ENCODE measurements at places on chromosomes 5 and 9.

DNA sequence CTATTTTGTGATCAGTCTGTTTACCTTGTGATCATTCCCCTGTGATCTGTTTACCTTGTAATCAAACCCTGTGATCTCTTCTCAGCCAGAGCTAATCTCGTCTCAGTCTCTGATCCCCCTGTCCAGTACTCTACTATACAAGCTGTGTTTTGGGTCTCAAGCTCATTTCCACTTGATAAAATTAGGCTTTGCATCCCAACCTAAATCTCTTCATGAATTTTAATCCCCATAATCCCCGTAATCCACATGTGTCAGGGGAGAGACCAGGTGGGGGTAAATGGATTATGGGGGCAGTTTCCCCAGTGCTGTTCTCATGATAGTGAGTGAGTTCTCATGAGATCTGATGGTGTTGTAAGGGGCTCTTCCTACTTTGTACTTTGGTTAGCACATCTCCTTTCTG, 157.2 kb downstream of the PRR16 start:
- no peak for DNase-seq

DNA sequence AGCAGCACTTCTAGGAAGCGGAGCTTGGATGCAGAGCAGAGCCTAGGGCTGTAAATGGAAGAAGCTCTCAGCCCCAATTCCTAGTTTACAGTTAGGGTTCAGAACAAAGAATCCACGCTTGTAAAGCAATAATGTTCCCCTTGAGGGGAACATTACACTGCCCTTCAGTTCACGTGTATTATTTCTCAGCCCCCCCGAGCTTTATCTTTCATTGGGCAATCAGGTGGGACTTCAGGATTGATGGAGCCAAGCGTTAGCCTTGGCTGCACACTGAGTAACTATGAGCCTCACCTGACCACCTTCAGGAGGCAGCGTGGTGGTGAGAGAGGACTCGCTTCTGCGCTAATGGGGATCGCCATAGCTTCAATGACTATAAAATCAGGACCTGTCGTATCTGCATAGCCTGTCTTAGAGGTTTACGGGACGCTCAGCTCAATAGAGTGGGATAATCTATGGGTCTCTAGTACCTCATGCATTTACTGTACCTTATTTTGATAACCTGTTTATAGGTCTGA, 157.0 kb upstream of the RASEF start:
- no peak for DNase-seq

GRCh38 chr5:30891660-30892059, 301.8 kb upstream of the CDH6 start:
- DNase-seq = no peak

DNA sequence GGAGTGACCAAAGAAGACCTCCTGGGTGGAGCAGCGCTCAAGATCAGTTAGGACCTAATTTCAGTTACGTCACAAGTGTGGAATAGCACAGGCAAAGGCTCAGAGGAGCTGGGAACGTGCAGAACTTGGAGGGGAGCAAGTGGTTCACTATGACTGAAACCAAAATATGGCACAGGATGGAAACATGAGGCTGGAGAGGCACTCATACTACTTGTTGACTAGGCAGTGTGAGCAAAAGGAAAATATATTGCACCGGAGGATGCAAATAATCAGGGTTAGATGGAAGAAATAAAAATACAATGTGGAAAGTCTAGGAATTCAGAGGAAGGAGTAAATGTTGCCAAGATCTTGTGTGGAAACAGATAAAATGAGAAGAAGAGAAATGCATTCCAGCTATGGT, 148.3 kb downstream of the DCP2 start:
- no peak for DNase-seq

- DNase-seq = no peak
These were observed 191.2 kb downstream of the PAX5 start for GRCh38 chr9:36842560-36843530.

DNA sequence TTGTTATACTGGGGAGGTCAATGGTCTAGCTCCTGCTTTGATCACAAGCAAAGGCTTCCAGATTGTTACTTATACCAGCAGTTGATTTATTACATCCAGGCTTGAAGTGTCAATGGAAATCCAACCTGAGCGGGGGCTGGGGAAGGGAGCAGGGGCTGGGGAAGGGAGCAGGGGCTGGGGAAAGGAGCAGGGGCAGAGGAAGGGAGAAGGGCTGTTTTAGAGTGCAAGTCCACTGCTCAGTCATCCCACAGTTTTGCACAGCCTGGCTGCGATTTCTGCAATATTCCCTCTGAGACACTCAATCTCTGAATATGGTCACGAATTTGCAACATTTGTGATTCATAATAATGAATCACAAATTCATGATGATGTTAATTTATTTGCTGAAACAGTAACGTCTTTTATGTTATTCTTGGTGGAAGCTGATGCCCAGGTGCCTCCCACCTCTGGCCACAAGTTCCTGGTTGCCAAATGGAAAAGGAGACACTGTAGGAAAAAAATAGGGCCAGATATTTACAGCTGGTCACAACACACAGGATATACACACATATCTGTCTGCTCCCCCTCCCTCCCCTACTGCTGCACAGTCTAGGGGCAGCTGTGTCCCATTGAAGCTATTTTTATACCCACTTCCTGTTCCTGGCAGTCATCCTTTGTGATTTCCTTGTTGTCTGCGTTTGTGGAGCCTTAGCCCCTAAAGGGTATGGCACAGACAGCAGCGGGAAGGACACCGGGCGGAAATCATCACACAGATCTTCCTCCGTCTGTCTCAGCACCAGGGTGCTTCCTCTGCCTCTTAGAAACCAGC, 325.1 kb downstream of the GADD45G start:
- no peak for DNase-seq

- DNase-seq = no peak
These were observed 203.8 kb upstream of the DAP start for GRCh38 chr5:10964806-10965205.

DNA sequence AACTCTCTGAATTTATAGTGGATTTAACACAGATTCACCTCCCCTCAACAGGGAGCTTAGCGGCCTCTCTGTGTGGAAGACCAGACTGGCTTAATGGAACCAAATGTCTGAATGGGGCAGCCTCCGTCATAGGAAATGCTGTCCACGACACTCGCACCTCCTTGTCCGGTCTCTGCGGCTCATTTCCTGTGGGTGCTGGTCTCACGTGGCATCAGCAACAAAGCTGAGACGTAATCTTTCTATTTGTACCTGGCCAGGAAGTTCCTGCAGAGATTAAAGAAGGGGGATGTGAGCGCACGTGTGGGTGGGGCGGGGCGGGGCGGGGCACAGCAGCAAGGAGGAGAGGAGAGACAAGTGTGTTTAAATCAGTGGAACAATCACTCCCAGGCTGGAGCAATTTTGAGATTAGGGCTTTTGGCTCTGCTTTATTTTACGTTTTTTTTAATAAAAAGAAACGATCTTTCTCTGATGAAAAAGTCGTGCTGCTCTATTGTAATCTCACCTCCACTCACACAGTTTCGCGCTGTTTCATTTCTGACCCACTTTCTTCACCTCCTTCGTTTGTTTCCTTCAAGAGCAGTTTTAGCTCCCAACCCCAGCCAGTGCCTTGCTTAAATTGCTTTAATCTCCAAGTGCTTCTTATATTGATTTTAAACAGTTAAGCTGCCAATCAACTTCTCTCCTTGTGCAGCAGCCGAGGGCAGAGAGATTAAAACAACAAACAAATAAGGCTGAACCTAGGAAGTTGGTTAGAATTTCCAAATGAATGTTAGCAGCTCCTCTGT, 132.2 kb upstream of the ASTN2 start:
- DNase-seq = no peak

DNA sequence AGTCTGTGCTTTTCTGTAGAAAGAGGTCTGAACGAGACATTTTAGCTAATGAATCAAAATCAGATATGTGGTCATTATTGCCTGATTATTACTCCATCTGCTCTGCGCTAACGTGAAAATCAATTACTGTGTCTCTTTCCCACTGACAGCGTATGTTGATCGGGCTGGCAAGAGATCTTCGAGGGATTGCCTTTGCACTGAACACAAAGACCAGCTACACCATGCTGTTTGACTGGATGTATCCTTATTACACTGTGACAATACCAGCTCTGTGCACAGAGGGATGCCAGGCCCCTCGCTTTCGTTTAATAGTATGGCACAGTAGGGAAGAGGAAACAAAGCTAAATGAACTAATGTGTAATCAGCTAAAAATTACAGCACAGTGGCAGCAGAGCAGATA, 103.7 kb upstream of the TLX3 start:
- no peak for DNase-seq

- no peak for DNase-seq
These were observed 334.4 kb downstream of the KCTD16 start for GRCh38 chr5:144504929-144505577.

DNA sequence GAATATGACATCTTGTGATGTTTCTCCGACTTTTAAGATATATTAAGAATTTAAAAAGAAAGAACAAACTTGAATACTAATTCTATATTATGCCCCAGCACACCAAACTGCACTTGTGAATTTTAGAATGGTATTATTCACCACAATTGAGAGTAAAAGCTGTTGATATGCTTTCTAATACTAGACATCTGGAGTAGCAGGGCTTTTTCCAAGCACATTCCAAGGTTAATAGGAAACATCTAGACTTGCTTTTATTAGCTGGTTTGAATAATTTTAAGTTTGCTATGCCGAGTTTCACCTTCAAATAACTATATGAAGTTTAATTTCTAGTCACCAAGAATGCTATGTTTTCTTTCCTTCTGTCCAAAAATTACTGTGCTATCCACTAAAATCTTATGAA, 13.5 kb downstream of the NREP start:
- DNase-seq = no peak

GRCh38 chr5:15433709-15434108, 66.3 kb upstream of the FBXL7 start:
- no peak for DNase-seq

- no peak for DNase-seq
These were observed 23.4 kb downstream of the GLT6D1 start for GRCh38 chr9:135615666-135616618.

- no peak for DNase-seq
These were observed 176.0 kb downstream of the DAB2IP start for GRCh38 chr9:121827251-121827967.

GRCh38 chr5:130975299-130975698, 189.8 kb downstream of the HINT1 start:
- DNase-seq = no peak

- no peak for DNase-seq
These were observed 52.2 kb upstream of the SPATA31E1 start for GRCh38 chr9:87830446-87830845.

- DNase-seq = no peak
These were observed 267.3 kb downstream of the MLLT3 start for GRCh38 chr9:20355022-20355421.

GRCh38 chr5:95068289-95068910, 216.5 kb downstream of the MCTP1 start:
- DNase-seq = no peak

GRCh38 chr9:118643118-118643517, 726.1 kb downstream of the BRINP1 start:
- DNase-seq = no peak

GRCh38 chr5:153445875-153446579, 44.4 kb upstream of the GRIA1 start:
- no peak for DNase-seq

DNA sequence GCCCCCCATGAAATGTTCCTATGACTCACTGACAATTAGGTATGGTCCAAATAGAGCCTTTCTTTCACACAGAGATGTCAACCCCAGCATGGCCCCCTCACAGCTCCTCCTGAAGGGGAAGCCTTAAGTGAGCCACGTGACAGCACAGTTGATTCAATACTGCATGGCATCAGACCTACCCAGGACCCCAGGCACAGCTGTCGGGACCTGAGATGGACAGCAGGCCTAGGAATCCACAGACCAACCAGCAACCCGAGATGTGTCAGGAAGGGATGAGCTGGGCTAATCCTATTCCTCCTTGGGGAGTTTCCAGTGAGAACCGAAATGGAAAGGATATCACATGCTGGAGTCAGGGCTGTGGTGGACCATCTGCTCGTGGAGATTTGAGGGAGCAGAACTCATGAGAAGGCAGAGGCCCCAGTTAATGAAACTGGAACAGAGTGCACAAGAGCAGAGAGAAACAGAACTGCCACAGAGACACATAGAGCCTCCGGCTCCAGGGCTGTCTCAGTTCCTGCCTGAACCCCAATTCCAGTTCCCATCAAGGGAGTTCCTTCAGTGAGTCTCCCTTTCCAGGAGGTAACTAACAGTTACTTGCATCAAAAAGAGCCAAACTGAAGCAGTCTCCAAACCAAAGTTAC, 42.1 kb upstream of the SMIM23 start:
- DNase-seq = no peak

GRCh38 chr9:136048560-136049411, 46.3 kb downstream of the NACC2 start:
- DNase-seq = no peak

GRCh38 chr5:10497554-10497953, 55.9 kb downstream of the ROPN1L start:
- no peak for DNase-seq

DNA sequence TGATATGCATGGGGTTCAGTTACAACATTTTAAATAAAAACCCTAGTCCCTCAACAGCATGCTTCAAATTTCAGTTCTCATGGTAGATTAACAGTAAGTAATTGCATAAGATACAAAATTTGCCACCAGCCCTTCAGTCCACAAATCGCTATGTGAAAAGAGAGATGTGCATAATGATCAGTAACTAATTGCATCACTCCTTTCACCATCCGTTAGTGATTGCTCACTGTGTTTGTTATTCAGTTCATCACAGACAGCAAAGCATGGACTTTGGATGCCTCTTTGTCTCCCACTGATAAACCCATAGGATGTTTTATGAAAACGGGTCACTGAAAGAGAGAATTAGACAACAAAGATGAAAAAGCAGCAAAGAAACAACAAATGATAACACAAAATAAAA, 103.2 kb downstream of the MCTP1 start:
- no peak for DNase-seq

DNA sequence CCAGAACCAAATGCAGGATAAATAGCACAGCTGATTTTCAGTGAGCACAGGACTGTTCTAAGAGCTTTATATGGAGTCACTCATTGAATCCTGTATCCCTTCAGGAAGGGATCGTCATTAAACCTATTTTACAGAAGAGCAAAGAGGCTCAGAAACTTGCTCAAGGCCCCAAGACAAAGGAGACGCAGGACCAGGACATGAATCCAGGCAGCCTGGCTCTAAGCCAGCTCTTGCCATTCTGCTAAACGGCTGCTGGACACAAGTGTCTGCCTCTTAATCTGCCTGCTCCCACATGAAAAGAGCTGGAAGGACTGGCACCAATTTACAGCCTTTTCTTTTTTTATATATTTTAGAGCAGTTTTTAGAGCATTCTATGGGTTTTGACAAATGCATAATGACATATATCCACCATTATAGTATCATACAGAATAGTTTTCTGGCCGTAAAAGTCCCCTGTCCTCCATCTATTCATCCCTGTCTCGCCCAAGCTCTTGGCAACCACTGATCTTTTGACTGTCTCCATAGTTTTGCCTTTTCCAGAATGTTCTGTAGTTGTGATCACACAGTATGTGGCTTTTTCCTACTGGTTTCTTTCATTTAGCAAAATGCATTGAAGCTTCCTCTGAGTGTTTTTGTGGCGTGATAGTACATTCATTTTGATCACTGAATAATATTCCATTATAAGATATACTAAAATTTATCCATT, 37.5 kb downstream of the RETREG1 start:
- no peak for DNase-seq

GRCh38 chr5:169785771-169786618, 148.9 kb downstream of the DOCK2 start:
- no peak for DNase-seq
